Naive thymus-derived CD8-positive, alpha-beta T cell (primary cell): ENCODE measurements at places on chromosomes 3 and 15.

- H3K27me3 ChIP-seq = peaks cover 10% of the 10 kb centered on the region
- no peak for DNase-seq
- H3K4me1 ChIP-seq = no peaks in the 10 kb centered on the region
- H3K36me3 ChIP-seq = no peaks in the 10 kb centered on the region
These were observed 40.9 kb downstream of the KY start for GRCh38 chr3:134609821-134610431.

DNA sequence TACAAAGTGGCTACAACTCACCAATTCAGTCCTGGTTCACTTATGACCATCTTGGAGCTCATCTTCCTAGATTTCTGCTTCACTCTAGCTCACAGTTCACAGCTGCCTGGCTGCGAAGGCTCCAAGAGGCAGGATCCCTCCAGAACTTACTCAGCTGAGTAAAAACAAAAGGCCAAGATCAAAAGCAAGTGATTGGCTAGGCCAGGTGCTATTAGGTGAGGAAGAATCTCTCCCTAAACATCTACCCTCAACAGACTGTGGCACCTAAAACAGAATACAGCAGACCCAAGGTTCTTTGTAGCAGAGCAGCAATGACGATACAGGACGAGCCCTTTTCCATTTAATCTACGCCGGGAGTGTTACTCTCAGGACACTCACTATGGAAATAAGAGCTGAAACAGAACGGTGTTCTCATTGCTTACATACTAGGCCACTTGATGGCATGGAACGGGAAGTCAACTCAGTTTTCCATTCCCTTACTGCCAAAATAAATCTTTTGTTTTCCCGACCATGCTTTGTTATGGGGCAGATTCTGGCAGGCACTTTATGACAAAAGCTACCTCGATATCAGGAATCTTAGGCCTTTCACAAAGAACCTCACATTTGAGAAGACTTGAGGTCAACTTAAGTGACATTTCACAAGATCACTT lies 901 bp downstream of the ICE2 start:
- no peak for DNase-seq
- peaks cover 59% of the 10 kb centered on the region for H3K4me1 ChIP-seq
- peak overlapping the region; percentile 98 for H3K4me3 ChIP-seq
- peak overlapping the region; percentile 99 for H3K27ac ChIP-seq
- H3K27me3 ChIP-seq = no peaks in the 10 kb centered on the region
- H3K36me3 ChIP-seq = peaks cover 5% of the 10 kb centered on the region

DNA sequence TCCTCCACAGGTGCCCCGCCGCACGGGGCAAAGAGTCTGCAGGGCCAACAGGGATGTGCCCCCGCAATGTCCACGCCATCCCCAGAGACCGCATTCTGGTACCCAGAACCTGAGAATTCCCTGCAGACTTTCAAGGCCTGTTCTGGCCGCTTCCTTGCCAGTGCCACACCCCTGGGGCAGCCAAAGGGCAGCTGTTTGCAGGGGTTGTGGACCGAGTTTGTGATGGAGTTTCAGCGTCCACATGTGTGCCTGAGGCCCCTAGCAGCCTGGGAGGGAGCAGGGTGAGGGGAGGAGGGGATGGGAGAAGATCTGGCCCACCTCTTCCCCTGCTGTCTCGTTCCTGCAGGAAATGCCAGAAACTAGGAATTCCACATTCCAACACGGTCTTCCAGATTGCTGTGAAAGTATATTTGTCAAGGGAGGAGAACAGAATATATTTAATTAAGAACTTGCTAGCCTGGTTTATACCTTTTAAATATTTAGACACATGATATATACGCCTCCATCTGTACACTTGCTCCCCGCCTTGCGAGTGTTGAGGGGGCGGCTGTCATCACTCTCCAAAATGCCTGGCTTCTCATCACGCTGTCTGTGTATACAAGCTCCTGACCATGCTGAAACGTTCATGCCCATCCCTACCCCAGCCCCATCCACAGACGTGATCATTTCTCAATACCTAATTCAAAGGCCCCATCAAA lies 31.1 kb upstream of the RASA2 start:
- no peak overlapping the region for H3K27ac ChIP-seq
- no peak for DNase-seq
- H3K4me1 ChIP-seq = peaks cover 21% of the 10 kb centered on the region
- H3K27me3 ChIP-seq = no peaks in the 10 kb centered on the region
- no peaks in the 10 kb centered on the region for H3K36me3 ChIP-seq
- no peak overlapping the region for H3K4me3 ChIP-seq

DNA sequence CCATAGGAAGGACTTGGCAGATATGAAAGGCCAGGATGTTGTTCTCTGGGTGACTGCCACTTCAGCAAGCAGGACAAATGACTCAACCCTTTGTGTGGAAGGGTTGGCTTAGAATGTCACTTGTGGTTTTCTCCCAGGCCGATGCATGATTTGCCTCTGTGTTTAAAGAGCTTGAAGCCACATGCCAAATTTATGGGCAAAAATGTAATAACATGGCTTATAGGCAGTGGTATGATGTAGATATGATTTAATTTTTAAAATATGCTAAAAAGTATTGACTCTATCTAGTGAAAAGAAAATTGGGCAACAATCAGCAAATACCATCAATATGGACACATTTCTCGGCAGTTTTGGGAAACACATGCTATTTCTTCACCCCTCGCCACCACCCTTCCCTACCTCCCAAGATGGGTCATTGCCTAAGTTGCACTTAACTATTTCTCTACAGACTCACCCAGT lies 114.6 kb downstream of the CYP19A1 start:
- H3K4me1 ChIP-seq = no peaks in the 10 kb centered on the region
- peaks cover 7% of the 10 kb centered on the region for H3K27me3 ChIP-seq
- no peak overlapping the region for H3K4me3 ChIP-seq
- H3K36me3 ChIP-seq = no peaks in the 10 kb centered on the region
- H3K27ac ChIP-seq = no peak overlapping the region
- DNase-seq = no peak
